ENCODE measurements at places on chromosomes 1 and 21.

GRCh38 chr1:203691447-203691846, 64.8 kb downstream of the ATP2B4 start:
- DNase-seq, result no peak

GRCh38 chr1:174742805-174743653, 256.7 kb upstream of the CACYBP start:
- DNase-seq, result peak; percentile 6

DNA sequence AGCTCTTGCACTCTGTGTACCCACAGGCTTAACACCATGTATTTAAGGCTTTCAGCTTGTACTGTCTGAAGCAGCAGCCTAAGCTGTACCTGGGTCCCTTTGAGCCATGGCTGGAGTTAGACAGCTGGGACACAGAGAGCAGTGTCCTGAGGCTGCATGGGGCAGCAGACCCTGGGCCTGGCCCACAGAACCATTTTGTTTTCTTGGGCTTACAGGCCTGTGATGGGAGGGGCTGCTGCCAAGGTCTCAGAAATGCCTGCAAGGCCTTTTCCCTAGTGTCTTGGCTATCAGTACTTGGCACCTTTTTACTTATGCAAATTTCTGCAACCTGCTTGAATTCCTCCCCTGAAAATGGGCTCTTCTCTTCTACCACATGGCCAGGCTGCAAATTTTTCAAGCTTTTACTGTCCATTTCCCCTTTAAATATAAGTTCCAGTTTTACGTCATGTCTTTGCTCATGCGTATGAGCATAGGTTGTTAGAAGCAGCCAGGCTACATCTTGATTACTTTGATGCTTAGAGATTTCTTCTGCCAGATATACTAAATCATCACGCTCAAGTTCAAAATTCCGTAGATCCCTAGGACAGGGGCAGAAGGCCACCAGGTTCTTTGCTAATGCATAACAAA, 143.9 kb downstream of the CLEC20A start:
- no peak for DNase-seq

- no peak for DNase-seq
Measured at GRCh38 chr1:84540759-84541158, 33.5 kb downstream of the CTBS start.

GRCh38 chr1:26730695-26731094, 34.9 kb downstream of the ARID1A start:
- DNase-seq, result no peak

DNA sequence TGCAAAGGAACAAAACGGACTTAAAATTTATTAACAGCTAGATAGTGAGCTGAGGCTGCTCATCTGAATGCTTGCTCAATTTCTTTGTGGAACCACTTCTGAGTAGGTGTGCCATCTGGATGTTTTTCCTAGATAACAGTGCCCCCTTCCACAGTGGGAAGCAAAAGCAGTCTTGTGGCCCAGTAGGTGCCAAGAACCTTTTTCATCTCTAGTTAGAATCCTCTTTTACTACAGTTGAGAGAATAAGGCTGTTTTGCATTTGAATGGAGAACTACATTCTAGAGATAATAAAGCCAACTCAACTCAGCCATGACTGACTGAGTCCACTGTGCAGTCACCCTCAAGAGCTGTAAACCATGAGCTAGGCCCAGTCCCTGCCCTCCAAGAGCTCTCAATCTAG, 13.3 kb downstream of the F3 start:
- no peak for DNase-seq

- no peak for DNase-seq
Measured at GRCh38 chr1:53617851-53618499, 121.0 kb downstream of the GLIS1 start.

- peak; percentile 21 for DNase-seq
Measured at GRCh38 chr1:8666389-8667167, 150.9 kb downstream of the RERE start.

- no peak for DNase-seq
Measured at GRCh38 chr1:115144176-115144575, 54.9 kb upstream of the TSPAN2 start.

GRCh38 chr1:54542962-54543539, 5.0 kb upstream of the ACOT11 start:
- DNase-seq, result peak; percentile 49

- no peak for DNase-seq
Measured at GRCh38 chr1:32501865-32502264, 37.0 kb downstream of the ZBTB8B start.

GRCh38 chr1:152640351-152640750, 17.4 kb upstream of the LCE3A start:
- DNase-seq, result no peak

Measured in suppressor macrophage (primary cell).